ENCODE measurements at places on chromosomes 6 and 20.
A peak's percentile ranks its signal among the peaks of the same experiment; 100 is the strongest.

DNA sequence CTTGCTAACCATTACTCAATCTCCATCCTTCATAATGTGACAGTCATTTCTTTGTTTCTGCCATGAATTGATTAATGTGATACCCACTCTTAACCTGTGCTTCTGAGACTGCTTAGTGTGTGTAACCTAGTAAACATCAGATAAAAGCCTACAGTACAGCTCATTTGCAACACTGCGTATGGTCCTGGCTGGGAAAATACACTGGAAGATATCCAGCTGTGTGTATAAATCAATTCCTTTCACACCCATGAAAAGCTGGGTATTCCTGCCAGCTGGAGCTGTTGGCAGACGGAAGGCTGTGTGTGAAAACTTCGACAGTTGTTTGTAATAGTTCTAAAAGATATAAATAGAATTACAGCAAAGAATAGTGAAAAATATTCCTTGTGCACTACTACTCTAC is 509.2 kb downstream of the FRK start:
- DNase-seq: no peak

DNA sequence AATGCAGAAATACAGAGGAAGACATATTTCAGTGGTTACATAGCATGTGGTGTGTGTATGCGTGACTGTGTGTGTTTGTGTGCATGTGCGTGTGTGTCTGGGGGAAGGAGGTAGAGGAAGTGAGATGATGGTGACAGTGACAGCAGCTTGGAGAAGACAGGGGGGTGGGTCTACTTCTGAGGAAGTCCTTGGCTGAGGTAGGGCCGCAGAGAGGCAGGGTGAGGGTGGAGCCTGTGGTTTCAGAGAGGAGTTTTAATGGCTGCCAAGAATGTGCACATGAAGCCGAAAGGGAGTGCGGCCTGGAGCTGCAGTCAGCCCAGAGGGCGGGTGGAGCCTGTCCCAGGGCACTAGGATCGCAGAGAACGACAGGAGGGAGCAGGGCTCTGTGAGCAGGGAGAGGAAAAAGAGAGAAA is 22.7 kb upstream of the RNF24 start:
- DNase-seq: peak; percentile 65

GRCh38 chr20:6714279-6714711 is 53.2 kb upstream of the BMP2 start:
- no peak for DNase-seq

DNA sequence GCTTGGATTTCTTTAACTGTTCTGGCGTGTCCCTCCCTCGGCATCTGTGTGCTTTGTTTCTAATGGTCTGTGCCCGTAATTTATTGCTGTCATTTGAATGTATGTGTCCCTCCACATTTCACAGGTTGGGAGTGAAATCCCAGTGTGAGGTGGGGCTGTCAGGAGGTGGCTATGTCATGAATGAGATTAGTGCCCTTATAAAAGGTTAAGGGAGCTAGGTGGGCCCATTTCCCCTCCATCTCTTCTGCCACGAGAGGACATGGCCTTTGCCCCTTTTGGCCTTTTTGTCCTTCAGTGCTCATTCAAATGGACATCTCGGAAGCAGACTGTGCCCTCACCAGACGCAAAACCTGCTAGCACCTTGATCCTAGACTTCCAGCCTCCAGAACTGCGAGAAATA is 96.3 kb downstream of the LAMP5 start:
- no peak for DNase-seq

DNA sequence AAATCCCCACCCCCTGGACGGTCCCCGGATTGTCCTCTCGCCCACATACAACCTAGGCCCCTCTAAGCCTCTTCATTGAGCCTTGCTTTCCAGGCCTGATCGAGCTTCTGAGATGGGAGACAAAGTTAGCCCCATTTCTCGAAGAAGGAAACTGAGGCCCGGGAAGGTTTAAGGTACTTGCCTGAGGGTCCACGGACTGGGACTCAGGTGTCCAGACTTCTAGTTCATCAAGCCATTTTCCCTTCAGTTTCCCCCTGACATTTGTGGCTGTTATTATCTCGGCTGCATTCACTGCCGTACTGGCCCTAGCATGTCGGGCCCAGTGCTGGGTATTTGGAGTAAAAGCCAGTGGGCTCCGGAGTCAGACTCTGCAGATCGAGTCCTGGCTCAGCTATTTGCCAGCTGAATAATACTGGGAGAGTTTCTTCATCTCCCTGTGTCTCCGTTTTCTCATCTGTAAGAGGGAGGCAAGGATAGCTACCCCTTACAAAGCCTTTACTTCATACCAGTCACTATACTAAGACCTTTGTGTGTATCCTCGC is 633 bp downstream of the RPRD1B start:
- no peak for DNase-seq

GRCh38 chr20:62530643-62531032 is 54.8 kb upstream of the GATA5 start:
- no peak for DNase-seq
